Stimulated activated CD4-positive, alpha-beta T cell treated with anti-CD3 and anti-CD28 coated beads, TNF-alpha, amount 100 ng/mL, for 1 hour (primary cell): ENCODE measurements at places on chromosomes 2 and 18.

DNA sequence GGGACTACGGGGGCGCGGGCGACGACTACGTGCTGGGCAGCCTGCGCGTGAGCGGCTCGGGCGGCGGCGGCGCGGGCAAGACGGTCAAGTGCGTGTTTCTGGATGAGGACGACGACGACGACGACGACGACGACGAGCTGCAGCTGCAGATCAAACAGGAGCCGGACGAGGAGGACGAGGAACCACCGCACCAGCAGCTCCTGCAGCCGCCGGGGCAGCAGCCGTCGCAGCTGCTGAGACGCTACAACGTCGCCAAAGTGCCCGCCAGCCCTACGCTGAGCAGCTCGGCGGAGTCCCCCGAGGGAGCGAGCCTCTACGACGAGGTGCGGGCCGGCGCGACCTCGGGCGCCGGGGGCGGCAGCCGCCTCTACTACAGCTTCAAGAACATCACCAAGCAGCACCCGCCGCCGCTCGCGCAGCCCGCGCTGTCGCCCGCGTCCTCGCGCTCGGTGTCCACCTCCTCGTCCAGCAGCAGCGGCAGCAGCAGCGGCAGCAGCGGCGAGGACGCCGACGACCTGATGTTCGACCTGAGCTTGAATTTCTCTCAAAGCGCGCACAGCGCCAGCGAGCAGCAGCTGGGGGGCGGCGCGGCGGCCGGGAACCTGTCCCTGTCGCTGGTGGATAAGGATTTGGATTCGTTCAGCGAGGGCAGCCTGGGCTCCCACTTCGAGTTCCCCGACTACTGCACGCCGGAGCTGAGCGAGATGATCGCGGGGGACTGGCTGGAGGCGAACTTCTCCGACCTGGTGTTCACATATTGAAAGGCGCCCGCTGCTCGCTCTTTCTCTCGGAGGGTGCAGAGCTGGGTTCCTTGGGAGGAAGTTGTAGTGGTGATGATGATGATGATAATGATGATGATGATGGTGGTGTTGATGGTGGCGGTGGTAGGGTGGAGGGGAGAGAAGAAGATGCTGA, 1.4 kb downstream of the SOX11 start:
- no peak for DNase-seq

GRCh38 chr2:121038891-121039616, 245.9 kb downstream of the TFCP2L1 start:
- no peak for DNase-seq

- no peak for DNase-seq
These were observed 8.0 kb downstream of the GALNT1 start for GRCh38 chr18:35589546-35589945.

- no peak for DNase-seq
These were observed 710 bp upstream of the XRCC5 start for GRCh38 chr2:216108310-216108966.

GRCh38 chr2:42967959-42968674, 175.7 kb upstream of the HAAO start:
- no peak for DNase-seq

DNA sequence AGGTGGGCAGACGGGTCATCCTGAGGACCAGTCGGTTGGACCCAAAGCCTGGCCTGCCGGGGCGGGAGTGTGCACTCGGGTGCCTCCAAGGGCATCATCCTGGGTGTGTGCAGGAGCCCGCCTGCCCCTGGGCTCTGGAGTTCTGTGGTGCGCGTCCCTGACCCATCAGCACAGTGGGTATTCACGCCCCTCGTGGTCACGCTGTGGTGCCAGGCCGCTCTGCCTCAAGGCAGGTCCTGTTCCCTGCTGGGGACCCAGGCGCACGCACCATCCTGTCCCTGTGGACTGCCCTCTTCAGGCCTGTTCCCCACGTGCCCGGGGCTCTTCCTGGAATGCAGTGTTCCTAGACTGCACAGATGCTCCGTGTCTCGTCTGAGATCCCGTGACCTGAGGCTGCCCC, 14.3 kb upstream of the D2HGDH start:
- DNase-seq = no peak

DNA sequence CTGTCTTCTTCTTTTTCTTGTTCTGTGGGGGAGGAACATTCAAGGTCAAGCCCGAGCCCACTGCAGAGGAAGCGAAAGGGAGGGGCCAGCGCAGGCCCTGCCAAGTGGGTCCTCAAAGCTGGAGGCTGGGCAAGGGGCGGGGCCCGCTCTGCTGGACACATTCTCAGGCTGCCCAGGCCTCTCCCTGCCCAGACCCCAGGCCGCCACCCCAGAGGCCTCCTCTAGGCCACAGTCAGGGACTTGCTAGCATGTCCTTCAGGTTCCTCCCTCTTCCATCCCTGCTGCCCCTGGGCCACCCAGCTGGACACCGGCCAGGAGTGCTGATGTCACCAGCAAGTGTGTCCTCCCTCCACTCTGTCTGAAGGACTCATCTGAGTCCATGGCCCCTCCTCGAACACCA, 44.1 kb downstream of the KIF1A start:
- DNase-seq = no peak

- DNase-seq = no peak
These were observed 117.4 kb upstream of the NPAS2 start for GRCh38 chr2:100702438-100703109.

DNA sequence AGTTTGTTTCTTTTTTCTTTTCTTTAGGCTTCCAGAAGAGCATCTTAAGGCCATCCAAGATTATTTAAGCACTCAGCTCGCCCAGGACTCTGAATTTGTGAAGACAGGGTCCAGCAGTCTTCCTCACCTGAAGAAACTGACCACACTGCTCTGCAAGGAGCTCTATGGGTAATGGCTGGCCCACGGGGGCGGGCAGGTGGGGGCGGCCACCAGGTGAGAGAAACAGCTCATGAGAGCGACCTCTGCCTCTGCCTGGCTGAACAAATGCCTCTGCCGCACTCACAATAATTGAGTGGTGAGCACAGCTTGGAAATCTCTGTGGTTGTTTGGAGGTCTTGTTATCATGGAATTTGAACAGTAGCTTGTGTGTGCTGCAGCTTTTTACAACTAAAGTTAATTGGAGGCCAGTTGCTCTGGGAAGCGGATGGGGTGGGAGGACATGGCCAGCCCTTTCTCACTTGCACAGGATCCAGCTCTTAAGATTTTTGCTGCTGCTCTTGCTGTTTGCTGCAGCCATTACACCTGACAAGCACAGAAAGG, 70.4 kb downstream of the INPP5D start:
- no peak for DNase-seq

DNA sequence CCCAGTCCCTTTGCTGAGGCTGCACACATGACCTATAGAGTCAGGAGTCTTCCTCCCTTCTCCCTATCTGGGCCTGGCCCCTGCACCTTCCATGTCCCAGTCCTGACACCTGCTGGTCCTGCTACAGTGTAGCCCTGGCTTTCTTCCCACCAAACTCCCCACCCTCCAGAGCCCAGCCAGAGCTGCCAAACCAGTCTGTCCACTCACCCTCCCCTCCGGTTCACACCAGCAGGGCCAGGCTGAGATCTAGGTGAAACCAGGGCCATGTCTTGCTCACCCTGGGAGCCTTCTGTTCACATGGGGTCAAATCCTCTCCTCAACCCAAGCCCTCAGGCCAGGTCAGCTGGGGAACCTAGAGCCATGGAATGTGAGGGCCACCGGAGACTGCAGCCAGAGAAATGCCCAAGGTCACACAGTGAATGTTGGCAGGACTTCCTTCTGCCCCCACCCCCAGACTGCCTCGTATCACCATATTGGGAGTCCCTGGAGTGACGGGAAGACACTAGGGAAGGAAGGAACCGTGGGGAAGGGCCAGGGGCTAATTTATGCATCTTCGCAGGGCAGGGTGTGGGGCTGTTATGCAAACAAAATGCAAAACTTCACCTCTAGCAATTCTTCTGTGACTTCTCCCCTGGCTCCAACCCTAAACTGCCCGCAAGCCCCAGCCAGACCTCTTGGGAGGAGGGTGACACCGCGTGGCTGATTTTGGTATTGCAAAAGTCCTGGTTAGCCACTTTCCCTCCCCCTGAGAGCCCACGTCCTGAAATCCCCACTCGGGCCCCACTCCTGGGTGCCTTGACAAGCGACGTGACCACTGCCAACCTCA, 14.6 kb downstream of the TNS1 start:
- DNase-seq = no peak

DNA sequence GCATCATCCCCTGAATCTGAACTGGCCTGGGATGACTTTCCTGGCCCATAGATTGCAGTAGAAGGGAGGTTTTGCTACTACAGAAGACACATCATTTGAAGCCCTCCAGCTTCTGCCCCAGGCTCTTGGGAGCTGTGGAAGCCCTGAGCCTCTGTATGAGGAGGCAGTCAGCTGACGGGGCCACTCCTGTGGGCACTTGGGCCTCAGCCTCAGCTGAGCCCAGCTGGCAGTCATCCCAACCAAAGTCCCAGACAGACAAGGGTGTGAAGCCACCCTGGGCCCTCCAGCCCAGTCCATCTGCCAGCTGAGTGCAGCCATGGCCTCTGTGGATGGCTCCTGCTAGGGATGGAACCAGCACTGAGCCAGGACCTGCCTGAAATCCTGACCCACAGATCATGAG, 502.3 kb upstream of the HS6ST1 start:
- no peak for DNase-seq

DNA sequence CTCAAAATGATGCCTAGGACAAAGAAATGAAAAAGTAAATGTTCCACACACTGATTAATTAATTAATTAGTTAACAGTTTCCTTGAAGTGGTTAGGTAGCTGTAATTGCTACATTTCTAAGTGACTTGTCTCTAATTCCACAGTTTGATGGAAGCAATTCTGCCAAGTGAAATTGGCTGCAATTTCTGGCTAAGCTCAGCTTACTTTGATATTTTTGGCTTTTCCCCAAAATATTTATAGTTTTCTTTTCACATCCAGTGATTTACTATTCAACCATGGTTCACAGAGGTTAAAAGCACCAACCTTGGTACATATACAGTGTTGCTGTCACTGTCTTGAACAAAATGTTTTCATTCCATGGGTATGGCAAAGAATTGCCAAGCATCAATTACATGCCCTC, 459.5 kb upstream of the CDH20 start:
- no peak for DNase-seq

- no peak for DNase-seq
These were observed 17.6 kb downstream of the LCLAT1 start for GRCh38 chr2:30464544-30465170.

GRCh38 chr2:23791030-23791429, 135.9 kb downstream of the ATAD2B start:
- no peak for DNase-seq

- no peak for DNase-seq
These were observed 39.6 kb downstream of the ASB1 start for GRCh38 chr2:238466243-238466756.

GRCh38 chr2:165746501-165746900, 47.5 kb downstream of the GALNT3 start:
- no peak for DNase-seq

DNA sequence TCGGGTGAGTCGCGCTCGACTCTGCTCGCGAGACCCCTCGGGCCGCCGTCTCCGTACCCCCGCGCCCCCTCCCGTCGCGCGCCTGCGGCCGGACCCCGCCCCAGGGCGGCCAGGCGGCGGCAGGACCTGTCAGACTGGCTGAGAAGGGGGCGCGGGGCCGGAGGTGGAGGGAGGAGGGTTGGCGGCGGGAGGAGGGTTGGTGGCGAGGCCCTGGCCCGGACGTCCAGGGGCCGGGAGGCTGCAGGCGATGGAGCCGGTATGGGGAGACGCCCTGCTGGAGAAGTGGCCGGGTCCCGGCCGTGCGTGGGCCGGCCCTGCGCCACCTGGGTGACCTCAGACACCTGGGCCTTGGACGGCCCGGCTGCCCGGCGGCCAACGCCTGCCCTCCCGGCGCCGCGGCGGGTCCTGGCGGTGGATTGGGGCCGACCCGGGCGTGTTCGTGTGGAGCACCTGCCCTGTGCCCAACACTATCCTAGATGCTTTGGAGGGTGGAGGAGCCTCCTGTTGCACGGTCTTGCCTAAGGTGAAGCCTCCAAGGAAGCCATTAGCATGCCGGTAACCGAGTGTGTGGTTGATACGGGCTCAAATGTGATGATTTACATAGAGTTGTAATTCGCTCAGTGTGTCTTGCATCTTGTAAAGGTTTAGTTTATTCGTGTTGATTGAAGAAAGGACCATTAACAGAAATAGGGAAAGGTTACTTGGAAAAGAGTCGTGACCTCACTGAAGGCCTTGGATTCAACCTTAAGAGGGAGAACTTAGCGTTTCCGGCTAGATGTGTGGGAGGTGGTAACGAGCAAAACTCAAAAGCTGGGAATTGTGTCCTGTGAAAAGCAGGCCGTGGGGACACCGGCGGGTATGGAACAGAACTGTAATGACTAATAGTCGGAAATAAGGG, 550 bp downstream of the MYL12B start:
- DNase-seq = no peak

DNA sequence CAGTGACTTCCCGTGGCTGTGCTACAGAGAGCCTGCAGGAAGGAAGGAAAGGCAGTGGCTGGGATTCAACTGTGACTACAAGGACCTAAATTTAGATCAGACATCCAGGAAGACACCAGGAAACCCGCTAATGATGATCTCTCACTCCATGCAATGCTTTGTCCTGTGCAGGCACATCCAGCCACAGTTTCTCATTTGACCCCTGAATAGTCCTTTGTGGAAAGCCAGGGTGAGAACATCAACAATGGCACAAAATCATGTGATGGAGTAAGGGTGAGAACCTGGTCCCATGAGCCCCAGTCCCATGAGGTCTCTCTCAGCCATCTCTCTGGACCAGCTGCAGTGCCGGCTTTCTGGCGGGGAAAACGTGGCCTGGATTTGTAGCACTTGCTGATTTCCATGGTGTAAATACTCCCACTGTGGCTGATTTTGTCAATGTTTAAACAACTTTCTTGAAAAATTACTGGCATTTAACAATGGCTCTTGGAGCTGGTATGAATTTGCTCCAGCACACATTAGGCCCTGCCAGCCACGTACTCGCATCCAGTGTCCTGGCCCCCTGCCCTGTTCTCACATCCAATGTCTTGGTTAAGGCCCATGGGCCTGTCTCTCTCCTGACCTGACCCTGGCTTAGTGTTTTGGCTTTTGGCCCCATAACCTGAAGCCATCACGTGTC, 159.0 kb upstream of the HAAO start:
- DNase-seq = no peak

DNA sequence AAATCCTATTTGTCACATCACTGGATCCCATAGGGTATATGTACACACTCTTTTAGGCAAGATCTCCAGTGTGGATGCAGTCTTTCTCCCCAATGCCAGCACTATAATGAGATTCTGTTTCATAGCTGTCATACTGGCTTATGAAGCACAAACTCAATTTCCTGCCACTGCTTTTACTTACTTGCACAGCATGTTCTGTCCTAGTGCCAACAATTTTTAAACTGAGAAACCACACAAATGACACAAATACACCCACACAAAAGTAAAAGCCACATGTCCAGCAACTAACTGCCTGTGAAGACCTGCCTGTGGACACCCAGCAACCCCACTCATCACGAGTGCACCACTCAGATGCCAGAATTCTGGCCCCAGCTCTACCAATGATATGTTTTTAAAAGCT, 29.6 kb upstream of the RNU4ATAC start:
- DNase-seq = no peak

DNA sequence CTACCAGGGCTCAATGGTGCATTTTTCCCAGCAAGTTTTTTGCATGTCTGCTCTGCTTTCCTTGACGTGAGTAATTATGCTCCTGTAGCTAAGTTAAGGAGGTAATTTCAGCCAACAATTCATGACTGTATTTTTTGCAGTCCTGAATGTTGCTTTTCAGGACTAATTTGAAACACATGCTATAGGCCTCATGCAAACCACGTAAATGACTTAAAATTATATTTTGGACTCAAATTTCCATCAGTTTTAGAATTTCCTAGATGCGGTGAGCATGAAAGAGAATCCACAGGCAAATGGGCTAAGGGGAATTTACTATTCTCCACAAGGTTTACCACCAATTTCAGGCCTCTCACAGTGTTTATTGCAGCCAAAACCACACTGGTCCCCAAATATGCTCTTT, 589.9 kb upstream of the LRRTM1 start:
- no peak for DNase-seq
